ENCODE measurements at places on chromosomes 2 and 18. TPM values are rescaled to one million over a fixed set of nuclear protein-coding genes. Genes with fewer than 3 reads are reported as not detected.

Gene GULP1
- 39.2 TPM for total RNA-seq

Gene PPP1R1C
- 2.1 TPM for total RNA-seq

Gene SFT2D3
- total RNA-seq = 3.2 TPM

Gene KCNJ3
- total RNA-seq = not detected

Gene ITGA4
- total RNA-seq = under 0.01 TPM
